ENCODE measurements at places on chromosomes 2 and 18.

- no peak for DNase-seq
Measured at GRCh38 chr18:11909591-11910026, 1.5 kb upstream of the MPPE1 start.

- no peak for DNase-seq
Measured at GRCh38 chr2:38533180-38533579, 69.5 kb downstream of the HNRNPLL start.

GRCh38 chr2:39664888-39665591 lies 677 bp upstream of the TMEM178A start:
- DNase-seq: no peak

- no peak for DNase-seq
Measured at GRCh38 chr2:81876624-81877023, 1572.1 kb upstream of the LRRTM1 start.

GRCh38 chr18:46226461-46226860 lies 122.3 kb downstream of the HAUS1 start:
- DNase-seq: no peak

DNA sequence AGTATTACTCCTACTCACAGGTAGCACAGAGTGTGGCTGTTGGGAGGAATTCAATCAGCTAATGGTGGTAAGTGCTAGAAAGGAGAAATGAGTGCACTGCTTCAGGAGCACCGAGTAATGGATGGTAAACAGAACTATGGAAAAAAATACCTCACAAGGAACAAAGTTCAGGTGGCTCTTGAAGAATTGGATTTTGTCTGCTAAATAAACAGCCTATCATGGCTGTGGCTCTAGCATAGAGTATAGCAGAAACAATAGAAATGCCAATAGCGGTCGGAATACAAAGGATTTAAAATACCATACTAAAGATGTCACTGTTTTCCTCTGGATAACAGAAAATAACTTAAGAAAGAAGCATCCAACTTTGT lies 482.5 kb downstream of the NUP35 start:
- no peak for DNase-seq

DNA sequence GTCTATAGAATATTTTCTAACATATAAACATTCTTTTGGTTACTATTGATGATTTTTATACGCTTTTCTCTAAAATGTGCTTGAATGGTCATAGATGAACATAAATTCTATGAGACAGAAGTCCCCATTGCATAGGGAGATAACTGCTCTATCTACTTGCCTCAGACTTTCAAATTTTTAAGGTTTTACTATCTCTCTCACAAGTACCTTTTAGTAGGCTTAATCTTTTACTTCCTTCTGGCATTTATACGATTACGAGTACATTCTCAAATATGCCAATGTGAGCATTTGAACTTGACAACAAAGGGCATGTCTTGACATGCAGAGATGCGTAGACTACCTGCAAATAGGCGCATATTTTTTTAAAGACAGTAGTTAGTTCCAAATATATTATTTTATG lies 935.9 kb upstream of the LRATD1 start:
- no peak for DNase-seq

- peak; percentile 20 for DNase-seq
Measured at GRCh38 chr2:8693157-8693821, 11.4 kb downstream of the ID2 start.

- DNase-seq: peak; percentile 56
Measured at GRCh38 chr18:77000527-77000926, 132.1 kb downstream of the MBP start.

GRCh38 chr2:51213826-51214225 lies 181.9 kb upstream of the NRXN1 start:
- no peak for DNase-seq

- no peak for DNase-seq
Measured at GRCh38 chr2:19158896-19159295, 199.5 kb downstream of the OSR1 start.

GRCh38 chr2:233711312-233712008 lies 1.2 kb upstream of the UGT1A5 start:
- peak; percentile 62 for DNase-seq

DNA sequence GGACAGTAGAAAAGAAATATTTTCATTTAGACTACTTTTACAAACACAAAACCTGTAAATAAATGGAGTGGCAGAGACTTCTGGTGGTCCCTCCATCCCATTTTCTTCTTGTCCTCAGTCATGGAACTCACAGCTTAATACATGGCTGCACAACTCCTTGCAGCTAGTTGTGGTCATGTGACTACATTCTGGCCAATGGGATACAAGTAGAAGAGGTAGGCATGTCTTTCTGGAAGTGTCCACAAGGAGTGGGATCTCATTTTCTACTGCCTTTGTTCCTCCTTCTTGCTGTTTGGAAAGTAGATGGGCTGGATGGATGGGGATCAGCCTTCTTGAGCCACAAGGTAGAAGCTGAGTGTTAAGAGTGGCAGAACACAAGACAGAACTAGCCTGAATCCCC lies 555.8 kb downstream of the SATB2 start:
- DNase-seq: no peak

DNA sequence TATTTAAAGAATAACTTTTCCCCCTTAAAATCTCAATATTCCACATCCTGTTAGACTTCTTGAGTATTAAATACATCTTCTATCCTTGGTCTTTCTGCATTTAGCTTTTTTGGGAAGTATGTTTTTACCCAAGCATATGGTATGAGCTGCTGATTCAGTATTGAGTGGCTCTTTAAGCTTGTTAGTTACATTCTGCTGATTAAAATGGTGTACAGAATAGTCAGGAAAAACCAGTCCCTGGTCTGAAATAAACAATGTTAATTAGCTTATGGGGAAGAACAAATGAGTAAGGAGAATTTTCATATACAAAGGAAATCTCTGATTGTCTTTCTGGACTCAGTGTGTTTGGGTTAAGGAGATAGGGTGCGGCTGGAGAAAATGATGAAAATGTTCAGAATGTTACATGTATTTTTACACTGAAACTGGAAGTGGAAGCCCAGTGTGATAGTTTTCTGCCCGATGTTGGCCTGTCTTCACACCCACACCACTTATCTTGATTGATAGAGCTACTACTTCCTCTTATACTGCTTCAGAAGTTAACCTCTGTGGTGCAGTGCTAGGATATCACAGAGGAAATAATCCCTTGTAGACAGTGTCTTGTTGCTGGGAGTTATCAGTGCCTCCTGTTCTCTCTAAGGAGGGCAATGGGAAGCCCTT lies 84.0 kb downstream of the MSH2 start:
- no peak for DNase-seq

GRCh38 chr2:17517481-17518211 lies 594 bp downstream of the RAD51AP2 start:
- DNase-seq: no peak

GRCh38 chr2:26782876-26783704 lies 2.8 kb upstream of the CENPA start:
- no peak for DNase-seq

DNA sequence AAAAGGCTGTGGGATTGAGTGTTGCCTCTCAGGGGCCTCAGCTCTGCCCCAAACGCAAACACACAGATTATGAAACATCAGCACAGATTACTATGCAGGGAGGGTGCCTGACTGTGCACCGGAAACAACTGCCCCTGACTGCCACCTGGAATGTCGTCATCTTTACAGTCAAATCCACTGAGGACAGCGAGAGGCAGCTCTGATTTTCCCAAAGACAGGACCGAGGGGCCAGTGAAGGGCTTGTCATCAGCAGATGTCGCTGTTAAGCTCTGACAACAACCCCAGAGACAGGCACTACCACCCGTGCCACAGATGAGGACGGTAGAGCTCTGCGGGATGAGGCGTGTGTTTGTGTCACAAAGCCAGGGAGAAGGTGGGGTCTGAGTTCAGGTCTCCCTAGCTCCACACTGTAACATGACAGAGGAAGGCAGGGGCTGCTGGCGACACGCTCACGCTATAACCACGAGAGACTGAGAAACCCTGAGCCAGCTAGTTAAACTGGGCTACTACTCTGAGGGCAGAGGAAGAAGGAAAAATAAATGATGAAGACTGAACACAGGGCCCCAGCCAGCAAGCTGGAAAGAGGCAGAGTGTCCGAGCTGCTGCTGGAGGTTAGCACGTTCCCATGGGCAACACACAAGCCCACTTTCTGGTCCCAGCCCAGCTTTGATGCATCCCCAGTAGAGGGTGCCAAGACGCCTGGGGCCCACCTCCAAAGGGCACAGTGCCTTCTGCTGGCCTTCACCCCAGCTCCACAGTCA lies 47.0 kb downstream of the PARD6G start:
- no peak for DNase-seq

Measured in activated naive CD4-positive, alpha-beta T cell treated with Interleukin-2 at 50 U/mL for 16 hours (primary cell).